Large intestine (tissue), 12 donors: ENCODE measurements at places on chromosomes 16 and 17. TPM values are rescaled to one million over a fixed set of nuclear protein-coding genes. Genes with fewer than 3 reads are reported as not detected.

- no peak overlapping the region for H3K4me3 ChIP-seq
- no peak overlapping the region for H3K27ac ChIP-seq
- no peaks in the 10 kb centered on the region for H3K36me3 ChIP-seq
- DNase-seq: no peak
- H3K27me3 ChIP-seq: no peaks in the 10 kb centered on the region
- peaks cover 13% of the 10 kb centered on the region for H3K4me1 ChIP-seq
Measured at GRCh38 chr17:46195217-46195855, 2.1 kb upstream of the KANSL1 start.

GRCh38 chr17:17122781-17123483 is 80.7 kb downstream of the MPRIP start:
- no peak for DNase-seq
- no peak overlapping the region for H3K4me3 ChIP-seq
- peaks cover 28% of the 10 kb centered on the region for H3K4me1 ChIP-seq
- no peak overlapping the region for H3K27ac ChIP-seq

- no peaks in the 10 kb centered on the region for H3K36me3 ChIP-seq
- no peaks in the 10 kb centered on the region for H3K4me1 ChIP-seq
- H3K4me3 ChIP-seq: no peak overlapping the region
- no peaks in the 10 kb centered on the region for H3K27me3 ChIP-seq
- DNase-seq: no peak
Measured at GRCh38 chr17:69809331-69809730, 265.7 kb upstream of the KCNJ16 start.

DNA sequence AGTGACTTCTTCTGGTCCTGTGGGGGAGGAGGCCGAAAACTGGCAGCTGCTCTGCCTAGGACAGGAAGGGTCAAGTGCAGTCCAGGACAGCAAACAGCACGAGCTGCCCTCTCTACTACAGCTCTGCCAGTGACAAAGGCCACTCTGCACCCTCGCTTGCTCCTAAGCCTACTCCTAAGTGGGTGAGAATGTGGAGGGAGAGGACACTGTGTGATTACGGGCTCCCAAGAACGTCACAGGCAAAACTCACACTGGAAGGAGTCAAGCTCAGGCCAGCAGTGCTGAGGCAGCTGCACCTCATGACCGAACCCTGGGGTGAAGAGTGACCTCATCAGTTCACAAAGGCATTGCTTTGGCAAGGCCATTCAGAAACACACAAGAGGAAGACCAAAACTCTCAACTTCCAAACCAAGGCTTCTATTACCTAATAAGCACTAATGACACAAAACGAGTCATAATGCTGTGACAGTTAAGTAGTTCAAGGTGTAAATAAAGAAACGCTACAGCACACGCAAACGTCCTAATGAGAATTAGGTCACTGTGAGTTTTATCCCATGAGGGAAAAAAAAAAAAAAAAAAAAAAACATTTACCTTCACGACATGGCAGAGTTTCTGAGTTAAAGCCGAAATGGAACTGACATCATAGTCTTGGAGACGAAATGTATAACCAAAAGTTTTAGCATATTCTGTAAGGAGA is 35.1 kb downstream of the MARF1 start:
- H3K4me3 ChIP-seq: no peak overlapping the region
- no peaks in the 10 kb centered on the region for H3K27me3 ChIP-seq
- DNase-seq: no peak
- H3K27ac ChIP-seq: no peak overlapping the region
- H3K36me3 ChIP-seq: peaks cover 87% of the 10 kb centered on the region
- no peaks in the 10 kb centered on the region for H3K4me1 ChIP-seq

- no peak for DNase-seq
- no peaks in the 10 kb centered on the region for H3K4me1 ChIP-seq
- no peak overlapping the region for H3K4me3 ChIP-seq
- no peaks in the 10 kb centered on the region for H3K27me3 ChIP-seq
- peaks cover 84% of the 10 kb centered on the region for H3K36me3 ChIP-seq
- no peak overlapping the region for H3K27ac ChIP-seq
Measured at GRCh38 chr16:24936151-24936550, 79.0 kb downstream of the ARHGAP17 start.

GRCh38 chr16:28011971-28012445 is 51.5 kb downstream of the GSG1L start:
- no peak overlapping the region for H3K27ac ChIP-seq
- H3K27me3 ChIP-seq: no peaks in the 10 kb centered on the region
- no peak overlapping the region for H3K4me3 ChIP-seq
- H3K4me1 ChIP-seq: no peaks in the 10 kb centered on the region

DNA sequence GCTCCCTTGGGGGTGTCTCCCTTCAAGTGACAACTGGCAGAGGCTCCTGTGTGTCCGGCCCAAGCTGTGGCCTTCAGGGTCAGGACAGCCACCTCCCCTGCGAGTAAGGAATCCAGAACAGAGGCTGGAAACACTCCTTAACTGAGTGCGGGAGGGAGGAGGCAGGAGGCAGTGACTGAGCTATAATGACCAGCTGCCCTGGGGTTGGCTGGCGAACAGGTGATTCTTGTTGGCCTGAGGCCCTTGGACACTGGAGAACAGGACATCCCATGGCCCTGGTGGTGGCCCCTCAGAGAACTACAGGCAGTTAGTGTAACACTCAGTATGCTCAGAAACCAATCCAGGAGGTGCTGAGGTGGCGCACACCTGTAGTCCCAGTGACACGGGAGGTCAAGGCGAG is 9.4 kb upstream of the SNAI3 start:
- H3K27me3 ChIP-seq: no peaks in the 10 kb centered on the region
- no peak overlapping the region for H3K27ac ChIP-seq
- no peak overlapping the region for H3K4me3 ChIP-seq
- H3K36me3 ChIP-seq: peaks cover 35% of the 10 kb centered on the region
- no peaks in the 10 kb centered on the region for H3K4me1 ChIP-seq
- no peak for DNase-seq

GRCh38 chr16:14562691-14563491 is 67.2 kb downstream of the PARN start:
- DNase-seq: peak; percentile 81
- no peaks in the 10 kb centered on the region for H3K36me3 ChIP-seq
- H3K27ac ChIP-seq: peak overlapping the region; percentile 75
- no peaks in the 10 kb centered on the region for H3K27me3 ChIP-seq
- peaks cover 42% of the 10 kb centered on the region for H3K4me1 ChIP-seq

Gene PRRT2
- polyA plus RNA-seq: 12.8 TPM

Gene SPPL2C
- not detected for polyA plus RNA-seq

Gene SMIM5
- 19.6 TPM for polyA plus RNA-seq

Gene GRAPL
- polyA plus RNA-seq: 3.4 TPM

Gene SMPD3
- polyA plus RNA-seq: 49.4 TPM

Gene DPEP1
- polyA plus RNA-seq: 165 TPM
